ENCODE measurements at places on chromosomes 7 and 10.

- DNase-seq: no peak
These were observed 477 bp upstream of the FBXW4 start for GRCh38 chr10:101695404-101695890.

GRCh38 chr7:53002389-53002788, 33.0 kb upstream of the POM121L12 start:
- no peak for DNase-seq

- no peak for DNase-seq
These were observed at the start of the genes ATP6V0A4 and TMEM213 for GRCh38 chr7:138797715-138798320. Gene ATP6V0A4, minus strand, starts transcription at chr7:138798196. Its CDS starts 26,949 bp downstream, at chr7:138771247. Gene TMEM213, plus strand, starts transcription at chr7:138797994. Its CDS starts 111 bp downstream, at chr7:138798105.

- no peak for DNase-seq
These were observed 27.2 kb downstream of the HTR5A start for GRCh38 chr7:155097338-155097737.

GRCh38 chr10:5932345-5932744, 42.3 kb downstream of the FBH1 start:
- DNase-seq: no peak

DNA sequence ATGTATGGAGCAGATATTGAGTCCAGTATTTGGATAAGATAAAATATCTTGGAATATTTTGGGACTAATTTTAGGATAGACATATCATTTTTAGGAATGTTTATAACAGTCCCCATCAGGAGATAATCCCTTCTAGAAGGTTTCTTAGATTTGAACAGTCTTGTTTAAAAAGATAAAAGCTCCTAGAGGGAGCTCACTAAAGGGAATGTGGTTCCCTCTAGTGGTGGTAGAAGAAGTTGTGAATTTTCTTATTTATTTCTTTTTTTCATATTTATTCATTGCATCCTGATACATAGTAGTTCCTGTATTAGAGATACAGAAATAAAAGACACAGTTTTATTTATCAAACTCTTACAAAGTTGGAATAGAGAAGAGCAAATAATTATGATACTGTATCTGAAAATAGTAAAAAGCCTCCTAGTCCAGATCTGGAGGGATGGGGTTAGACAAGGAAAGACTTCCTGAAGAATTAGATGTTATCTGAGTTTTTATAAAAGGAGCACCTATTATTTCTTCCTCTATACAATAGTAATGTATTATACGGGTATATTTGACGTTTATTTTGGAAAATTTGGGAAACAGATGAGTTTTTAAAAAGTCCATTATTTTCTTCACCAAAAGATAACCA, 24.5 kb upstream of the KLF14 start:
- DNase-seq: peak; percentile 45

DNA sequence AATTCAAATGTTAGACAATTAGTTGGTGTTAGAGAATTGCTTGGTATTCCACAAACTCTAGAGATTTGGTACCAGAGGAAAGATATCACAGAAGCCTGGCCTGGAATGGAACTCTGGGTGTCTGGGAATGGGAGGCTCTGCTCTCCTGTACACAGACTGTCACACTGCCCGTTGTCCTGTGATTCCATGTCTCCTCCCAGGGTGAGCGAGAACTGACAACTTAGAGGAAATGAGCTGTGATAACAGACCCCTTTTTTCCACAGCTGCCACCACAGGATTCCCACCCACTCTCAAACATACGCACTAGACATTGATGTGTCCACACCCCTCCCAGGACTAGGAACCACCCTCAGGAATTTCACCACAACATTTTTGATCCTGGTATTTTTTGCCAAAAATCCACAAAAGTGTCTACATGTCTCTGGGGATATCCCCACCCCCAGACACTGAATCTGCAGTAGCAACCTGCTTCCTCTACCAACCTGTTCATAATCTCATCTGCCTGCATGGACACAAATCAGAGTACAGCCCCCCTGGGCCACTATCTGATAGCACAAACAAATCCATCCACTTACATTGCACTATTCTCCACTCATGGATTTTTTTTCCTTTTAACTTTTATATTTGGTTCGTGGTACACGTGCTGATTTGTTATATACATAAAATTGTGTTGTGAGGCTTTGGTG, 4.7 kb downstream of the ZNF273 start:
- DNase-seq: no peak

GRCh38 chr10:28800144-28800543, 122.8 kb downstream of the BAMBI start:
- no peak for DNase-seq

GRCh38 chr7:6579446-6579845, 2.2 kb downstream of the ZDHHC4 start:
- DNase-seq: no peak

DNA sequence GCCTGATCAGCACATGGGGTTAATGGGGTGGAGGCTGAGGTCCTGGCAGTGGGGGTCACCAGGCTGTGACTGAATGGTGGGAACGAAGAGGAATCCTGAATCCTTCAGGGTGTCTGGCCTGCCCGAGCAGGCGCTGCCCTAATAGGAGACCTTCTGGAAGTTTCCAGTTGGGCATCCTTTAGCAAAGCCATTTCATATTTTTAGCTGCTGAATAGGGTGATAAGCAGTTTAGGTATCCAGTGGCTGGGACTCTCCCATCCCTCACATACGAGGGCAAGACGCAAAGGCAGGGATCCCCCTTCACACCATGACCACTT, 159.3 kb downstream of the SH3PXD2A start:
- DNase-seq: no peak

- no peak for DNase-seq
These were observed 127.8 kb downstream of the PTPN20 start for GRCh38 chr10:47038881-47039561.

DNA sequence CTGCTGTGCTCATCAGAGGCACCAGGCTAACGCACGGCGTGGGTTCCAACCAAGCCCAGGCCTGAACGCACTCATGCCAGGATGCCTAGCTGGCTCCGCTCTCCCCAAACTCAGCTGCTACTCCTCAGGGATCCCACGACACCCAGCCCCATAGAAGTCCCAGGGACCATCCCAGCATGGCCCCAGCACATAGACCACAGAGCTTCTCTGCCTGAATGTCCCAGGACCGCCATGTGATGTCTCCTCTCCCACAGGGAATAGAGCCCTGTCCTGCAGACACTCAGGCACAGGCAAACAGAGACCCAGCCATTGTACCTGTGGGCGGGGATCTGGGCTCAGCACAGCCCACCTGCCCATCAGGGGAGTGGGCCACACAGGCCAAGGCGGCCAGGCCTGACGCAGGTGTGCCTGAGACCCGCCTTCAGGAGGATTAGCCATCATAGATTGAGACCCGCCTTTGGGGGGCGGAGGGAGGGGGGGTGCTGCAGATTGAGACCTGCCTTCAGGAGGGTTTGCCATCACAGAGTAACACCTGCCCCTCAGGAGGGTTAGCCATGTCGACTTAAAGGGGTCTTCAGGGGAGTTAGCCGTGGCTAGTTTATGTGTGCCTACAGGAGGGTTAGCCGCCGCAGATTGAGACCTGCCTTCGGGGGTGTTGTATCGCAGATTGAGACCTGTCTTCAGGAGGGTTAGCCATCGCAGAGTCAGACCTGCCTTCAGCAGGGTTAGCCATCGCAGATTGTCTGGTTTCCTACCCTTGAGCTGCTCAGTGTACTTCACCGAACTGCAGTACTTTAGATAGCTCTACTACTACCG, 29.0 kb downstream of the RASGEF1A start:
- no peak for DNase-seq

- DNase-seq: no peak
These were observed 42.6 kb downstream of the INPP5A start for GRCh38 chr10:132580143-132580542.

- no peak for DNase-seq
These were observed 8.2 kb downstream of the ZCCHC24 start for GRCh38 chr10:79437111-79437814.

DNA sequence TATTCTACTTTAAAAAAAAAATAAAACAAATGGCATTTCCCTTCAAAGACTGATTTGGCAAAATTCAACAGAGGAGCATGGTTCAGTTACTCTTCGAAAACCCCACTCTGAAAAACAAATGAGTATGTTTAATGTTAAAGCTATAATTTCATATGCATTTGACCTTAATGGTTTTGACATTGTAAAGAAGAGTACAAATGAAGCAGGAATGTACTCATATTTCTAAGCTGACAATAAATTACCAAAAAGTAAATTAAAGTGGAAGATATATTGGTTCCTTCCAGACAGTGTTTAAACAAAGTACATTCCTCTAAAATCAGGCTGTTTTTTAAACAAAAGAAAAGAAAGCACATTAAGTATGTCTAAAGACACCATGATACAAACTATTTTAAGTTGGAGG, 16.4 kb downstream of the RGS10 start:
- DNase-seq: no peak

- DNase-seq: peak; percentile 55
These were observed 17.3 kb downstream of the TPK1 start for GRCh38 chr7:144818511-144818910.

- no peak for DNase-seq
These were observed 166.0 kb upstream of the MDFIC start for GRCh38 chr7:114755856-114756255.

DNA sequence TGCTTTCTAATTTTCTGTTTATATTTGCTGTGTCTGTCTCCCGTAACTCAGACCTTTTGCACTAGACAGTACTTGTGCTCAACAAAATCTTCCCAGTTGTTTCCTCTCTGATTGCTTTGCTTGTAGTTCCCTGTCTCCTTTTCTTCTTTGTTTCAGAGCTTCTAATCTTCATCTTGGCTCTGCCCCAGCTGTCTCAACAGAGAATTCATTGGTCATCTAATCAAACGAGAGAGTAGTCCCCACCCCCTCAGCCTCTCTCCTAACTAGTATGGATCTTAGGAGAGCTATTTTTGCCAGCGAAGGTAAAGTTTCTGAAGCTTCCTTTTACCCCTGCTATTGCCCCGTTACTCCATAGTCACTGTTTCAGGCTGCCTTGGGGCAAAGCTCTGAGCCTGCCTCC, 32.8 kb downstream of the SLC26A4 start:
- DNase-seq: no peak

DNA sequence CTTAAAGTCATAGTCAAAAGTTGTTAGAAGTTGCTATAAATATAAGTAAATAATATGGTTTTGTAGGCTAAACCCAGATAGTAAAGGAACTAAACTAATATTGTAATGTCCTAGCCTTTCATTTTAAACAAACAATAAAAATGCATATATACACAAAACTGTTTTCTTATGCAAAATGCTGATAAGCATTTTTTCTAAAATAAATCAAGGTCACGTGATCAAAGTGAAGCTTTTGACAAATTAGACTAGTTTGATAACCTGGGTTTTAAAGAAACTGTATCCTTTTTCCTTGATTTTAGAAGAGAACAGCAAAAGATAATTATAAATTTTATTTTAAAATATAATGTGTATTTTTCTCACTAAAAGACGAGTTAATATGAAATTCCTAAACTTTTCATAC, 313.3 kb downstream of the PCDH15 start:
- no peak for DNase-seq

DNA sequence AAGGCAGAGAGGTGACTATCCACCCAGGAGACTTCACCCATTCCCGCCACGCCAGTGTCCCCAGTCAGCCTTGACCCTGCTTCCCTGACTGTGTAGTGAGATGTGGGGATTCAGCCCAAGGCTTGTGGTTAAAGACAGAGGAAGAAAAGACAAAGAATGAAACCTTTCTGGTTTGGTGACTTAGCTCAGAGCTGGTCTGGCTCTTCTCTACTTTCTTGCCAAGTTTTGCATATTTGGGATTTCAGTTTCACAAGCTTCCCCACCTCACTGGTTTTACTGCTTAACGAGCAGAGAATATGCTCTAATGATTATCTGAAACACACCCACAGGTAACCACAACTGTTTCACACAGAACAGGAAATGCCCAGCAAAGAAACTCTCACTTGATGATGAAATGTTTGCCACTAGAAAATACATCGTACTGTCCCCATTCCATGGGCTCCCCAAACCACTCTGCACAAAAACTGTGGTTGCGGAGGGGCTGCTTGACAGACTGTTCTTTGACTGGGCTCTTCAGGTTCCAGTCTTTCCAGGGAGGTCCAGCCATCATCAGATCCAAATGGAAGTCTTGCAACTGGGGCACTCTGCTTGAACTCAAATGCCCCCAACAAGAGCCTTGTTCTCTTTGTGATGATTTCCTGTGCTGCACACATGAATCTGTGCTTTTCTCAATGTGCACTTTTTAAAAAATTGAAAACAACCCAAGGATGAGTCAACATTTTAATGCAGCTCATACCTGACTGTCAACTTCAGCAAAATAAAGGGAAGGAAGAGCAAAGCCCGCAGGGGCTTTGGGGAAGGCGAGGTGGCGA, 95.5 kb downstream of the CTBP2 start:
- DNase-seq: peak; percentile 22

DNA sequence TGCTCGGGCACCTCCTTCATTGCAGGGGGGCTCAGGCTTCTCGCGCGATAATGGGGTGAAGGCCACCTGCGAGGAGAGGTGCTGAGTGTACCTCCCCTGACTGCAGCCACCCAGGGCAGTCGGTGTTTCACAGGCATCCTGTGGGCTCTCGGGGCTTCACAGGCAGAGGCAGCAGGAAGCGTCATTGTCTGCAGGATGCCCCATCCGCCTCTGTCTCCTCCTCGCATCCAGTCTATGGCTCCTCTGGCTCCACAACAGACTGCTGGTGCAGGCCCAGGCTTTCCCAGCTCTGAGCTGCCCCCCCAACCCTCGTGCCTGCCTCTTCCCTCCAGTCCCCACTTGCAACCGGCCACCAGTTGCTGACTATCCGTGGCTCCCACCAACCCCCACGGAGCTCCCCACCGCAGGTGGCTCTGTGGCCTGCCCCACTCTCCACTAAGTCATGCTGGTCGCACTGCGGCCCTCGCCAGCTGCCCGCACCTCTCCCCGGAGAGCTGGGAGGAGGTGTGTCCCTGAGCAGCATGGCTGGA, 36.5 kb downstream of the CAMK2B start:
- no peak for DNase-seq

DNA sequence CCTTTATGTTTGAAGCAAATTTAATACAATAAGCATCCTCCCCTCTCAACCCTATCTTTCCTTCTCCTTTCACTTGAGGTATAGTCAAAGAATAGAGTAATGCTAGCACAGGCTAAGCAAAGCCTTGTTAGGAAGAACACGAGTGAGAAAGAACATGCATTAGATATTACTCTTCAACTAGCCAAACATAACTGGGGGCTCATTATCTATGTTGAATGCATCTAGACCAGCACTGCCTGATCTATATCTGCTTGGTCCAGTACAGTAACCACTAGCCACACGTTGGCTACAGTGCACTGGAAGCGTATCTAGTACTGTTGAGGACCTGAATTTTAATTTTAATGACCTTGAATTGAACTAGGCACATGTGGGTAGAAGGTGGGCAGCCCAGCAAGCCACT, 21.0 kb downstream of the SFMBT2 start:
- no peak for DNase-seq

- DNase-seq: no peak
These were observed 473.0 kb downstream of the PLXDC2 start for GRCh38 chr10:20289070-20289828.

- no peak for DNase-seq
These were observed 370.8 kb downstream of the EXOC4 start for GRCh38 chr7:133623721-133624120.

GRCh38 chr7:18400726-18401125, 94.8 kb upstream of the HDAC9 start:
- no peak for DNase-seq

GRCh38 chr10:70063418-70064098, 10.9 kb downstream of the MACROH2A2 start:
- no peak for DNase-seq

GRCh38 chr7:157616426-157616825, 279.6 kb downstream of the DNAJB6 start:
- no peak for DNase-seq

Data from CD4-positive, CD25-positive, alpha-beta regulatory T cell (primary cell).